AG04450 (cell line): ENCODE measurements at places on chromosomes 5 and 9.

GRCh38 chr5:31059889-31060288 is 133.6 kb upstream of the CDH6 start:
- no peak for DNase-seq

GRCh38 chr5:81757404-81757803 is 6.5 kb upstream of the SSBP2 start:
- no peak for DNase-seq

- DNase-seq, result no peak
Measured at GRCh38 chr5:177369645-177370440, 12.1 kb downstream of the RGS14 start.

DNA sequence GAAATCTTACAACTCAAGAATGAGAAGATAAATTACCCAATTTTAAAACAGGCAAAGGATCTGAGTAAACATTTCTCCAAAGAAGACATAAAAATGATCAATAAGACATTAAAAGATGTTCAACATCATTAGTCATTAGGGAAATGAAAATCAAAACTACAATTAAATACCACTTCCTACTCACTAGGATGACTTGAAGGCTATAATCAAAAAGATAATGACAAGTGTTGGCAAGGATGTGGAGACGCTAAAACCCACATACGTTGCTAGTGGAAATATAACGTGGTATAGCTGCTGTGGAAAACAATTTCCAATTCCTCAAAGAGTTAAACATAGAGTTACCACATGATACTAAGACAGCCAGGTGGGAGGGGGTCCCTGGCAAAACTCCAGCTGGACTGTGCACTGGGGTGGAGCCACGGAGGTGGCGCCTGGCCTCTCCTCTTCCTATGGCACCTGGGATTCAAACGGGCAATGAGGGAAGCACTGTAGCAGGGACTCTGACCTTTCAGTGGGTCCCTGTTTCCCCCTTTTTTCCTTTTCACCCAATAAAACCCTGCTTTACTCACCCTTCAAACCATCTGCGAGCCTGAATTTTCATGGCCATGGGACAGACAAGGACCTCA is 5.9 kb downstream of the ARSB start:
- DNase-seq, result no peak

- DNase-seq, result no peak
Measured at GRCh38 chr5:143886096-143886495, 74.1 kb downstream of the HMHB1 start.

DNA sequence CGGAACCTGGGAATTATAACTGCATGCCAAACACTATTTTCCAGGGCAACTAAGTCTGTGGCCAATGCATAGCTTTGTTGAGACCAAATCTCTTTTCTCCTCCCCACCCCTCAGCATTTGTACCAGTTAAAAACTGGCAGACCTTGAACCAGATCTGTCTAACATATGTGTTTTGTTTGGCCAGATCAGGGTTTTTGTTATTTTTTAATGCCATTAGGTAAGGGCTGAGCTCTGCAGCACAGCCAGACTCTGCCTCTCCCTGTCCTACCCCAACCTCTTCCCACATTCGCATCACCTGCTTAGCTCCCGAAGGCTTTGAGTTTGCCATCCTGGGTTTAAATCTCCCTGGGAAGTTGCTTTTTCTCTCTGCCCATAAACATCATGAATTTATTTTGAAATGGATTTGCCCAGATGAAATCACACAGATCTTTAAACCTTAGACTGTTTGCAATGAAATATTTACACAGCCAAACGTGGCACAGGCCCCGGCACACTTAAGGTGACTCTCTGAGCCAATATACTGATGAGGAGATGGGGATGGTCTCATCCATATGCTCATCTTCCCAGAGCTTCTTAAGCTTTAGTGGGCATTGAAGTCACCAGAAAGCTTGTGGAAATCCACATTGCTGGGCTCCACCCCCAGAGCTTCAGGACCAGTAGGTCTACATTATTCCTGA is 54.0 kb upstream of the ALDH1B1 start:
- no peak for DNase-seq

DNA sequence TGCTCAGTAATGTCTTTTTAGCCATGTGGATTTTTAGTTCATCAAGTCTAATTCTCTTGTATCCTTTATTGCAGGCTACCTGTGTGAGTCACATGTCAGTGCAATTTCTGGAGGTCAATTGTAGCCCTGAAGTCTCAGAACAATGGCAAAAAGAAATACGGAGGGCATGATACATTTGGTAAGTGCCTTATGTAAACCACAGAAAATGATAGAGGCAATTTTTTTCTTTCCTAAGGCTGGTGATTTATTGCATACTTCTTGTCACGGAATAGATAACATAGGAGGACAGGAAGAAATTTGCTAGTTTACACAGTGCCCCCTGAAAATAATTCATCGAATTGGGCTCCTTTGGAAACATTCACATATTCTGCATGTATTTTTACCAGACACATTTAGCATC is 235.9 kb downstream of the DMRTA1 start:
- no peak for DNase-seq

GRCh38 chr5:171755354-171755821 is 30.2 kb upstream of the SMIM23 start:
- DNase-seq, result no peak

GRCh38 chr5:139633295-139634027 is 14.7 kb upstream of the CXXC5 start:
- DNase-seq, result no peak

GRCh38 chr5:24788829-24789514 is 144.2 kb upstream of the CDH10 start:
- DNase-seq, result no peak

DNA sequence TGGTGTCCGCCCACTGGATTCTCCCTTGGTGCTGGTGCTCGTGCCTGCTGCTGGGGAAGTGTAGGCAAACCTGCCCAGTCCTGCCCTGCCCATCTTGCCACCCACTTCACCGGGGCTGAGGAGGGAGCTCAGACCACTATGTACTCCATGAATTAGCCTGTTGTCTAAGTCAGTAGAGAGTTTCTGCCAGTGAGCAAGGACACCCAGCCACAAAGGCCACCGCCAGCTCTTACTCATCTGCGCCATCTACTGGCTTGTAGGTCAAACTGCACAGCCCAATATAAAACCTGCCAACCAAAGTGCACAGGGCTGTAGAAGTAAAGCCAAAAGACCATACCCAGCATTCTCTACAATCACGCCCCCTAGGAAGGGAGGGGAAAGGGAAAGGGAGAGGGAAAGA is 102.3 kb downstream of the GLIS3 start:
- no peak for DNase-seq

DNA sequence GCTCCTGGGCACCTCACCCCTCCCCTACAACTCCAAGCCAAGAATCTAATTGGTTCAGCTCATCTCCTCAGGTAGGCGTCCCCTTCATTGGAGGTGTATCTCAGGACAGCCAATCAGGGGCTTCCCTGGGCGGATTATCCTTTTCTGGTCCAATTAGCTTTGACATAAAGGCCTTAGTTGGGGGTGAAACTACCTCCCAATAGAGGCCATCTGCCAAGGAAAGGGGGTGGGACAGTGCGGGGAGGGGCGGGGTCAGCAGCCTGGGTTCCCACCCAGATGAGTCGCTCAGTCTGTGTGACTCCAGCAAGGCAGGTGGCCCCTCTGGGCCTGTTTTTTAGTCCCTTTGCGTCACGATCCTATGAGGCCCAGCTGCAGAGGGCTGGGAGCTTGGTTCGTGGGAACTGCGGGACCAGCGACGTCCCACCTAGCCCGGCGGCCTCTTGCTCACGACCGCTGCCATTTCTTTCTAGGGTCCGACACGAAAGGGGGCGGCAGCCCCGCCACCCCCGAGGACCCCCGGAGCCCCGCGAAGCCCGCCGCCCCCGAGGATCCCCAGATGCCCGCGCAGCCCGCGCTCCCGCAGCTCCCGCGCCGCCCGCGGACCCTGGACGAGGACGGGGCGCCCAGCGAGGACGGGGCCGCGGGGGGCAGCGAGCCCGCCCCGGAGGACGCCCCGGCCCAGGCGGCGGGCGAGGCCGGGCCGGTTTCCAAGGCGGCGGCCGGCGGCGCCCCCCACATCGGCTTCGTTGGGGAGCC is 8.9 kb downstream of the PRRT1B start:
- no peak for DNase-seq

DNA sequence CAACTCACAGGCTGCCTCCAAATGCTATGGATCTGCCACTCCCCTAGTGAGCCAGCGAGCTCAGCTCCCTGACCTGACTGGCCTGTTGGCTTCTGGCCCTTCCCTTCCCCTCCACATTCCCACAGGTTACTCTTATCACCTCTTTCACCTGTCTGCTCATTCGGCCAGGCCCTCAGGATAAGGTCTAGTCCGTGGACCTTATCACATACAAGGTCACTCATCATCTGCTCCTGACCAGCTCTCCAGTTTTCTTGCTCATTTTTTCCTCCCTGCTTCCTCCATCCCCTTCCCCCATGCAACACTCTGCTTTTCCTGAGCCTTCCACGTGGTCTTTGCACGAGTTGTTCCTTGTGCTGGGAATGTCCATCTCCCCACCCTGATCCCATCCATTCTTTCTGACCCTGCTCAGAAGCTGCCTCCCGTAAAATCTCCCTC is 25.9 kb upstream of the NDST1 start:
- DNase-seq, result no peak

- no peak for DNase-seq
Measured at GRCh38 chr9:91884153-91884552, 65.9 kb downstream of the ROR2 start.

GRCh38 chr5:39202597-39203274 is 16.6 kb downstream of the FYB1 start:
- no peak for DNase-seq

DNA sequence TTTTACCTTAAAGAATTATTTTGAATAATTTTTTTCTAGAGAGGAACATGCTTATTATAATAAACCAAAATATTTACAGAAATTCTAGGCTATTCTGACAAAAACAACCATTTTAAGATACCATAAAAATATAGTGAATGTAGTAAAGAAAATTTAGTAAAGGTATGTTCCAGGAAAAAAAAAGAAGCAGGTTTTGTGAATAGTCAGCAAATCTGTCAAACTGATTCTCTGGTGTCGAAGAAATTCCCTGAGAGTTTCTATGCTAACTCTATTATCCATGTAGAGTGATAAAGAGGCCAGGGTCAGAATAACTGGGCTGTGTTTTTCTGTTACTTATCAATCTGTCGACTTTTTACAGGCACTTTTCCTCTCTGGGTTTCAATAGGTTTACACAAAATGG is 459.2 kb downstream of the KIF4B start:
- DNase-seq, result no peak

DNA sequence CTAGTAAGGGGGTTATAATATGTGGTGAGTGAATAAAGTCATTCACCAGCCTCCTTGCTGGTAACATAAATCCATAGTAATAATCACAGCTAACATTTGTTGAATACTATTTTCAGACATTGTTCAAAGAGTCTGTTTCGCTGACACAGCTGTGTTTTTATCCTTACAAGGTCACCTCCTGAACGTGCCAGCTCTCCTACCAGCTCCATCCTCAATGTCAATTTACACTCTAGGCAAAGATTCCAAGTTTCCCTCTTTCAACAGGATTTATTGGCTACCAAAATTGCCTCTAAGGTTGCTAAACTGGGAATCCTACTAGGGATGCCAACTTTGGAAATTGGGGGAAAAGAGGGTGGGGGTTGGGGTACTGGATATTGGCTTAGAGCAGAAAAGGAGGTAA is 30.7 kb upstream of the SMC5 start:
- no peak for DNase-seq

GRCh38 chr5:158965334-158965733 is 134.4 kb downstream of the EBF1 start:
- no peak for DNase-seq

DNA sequence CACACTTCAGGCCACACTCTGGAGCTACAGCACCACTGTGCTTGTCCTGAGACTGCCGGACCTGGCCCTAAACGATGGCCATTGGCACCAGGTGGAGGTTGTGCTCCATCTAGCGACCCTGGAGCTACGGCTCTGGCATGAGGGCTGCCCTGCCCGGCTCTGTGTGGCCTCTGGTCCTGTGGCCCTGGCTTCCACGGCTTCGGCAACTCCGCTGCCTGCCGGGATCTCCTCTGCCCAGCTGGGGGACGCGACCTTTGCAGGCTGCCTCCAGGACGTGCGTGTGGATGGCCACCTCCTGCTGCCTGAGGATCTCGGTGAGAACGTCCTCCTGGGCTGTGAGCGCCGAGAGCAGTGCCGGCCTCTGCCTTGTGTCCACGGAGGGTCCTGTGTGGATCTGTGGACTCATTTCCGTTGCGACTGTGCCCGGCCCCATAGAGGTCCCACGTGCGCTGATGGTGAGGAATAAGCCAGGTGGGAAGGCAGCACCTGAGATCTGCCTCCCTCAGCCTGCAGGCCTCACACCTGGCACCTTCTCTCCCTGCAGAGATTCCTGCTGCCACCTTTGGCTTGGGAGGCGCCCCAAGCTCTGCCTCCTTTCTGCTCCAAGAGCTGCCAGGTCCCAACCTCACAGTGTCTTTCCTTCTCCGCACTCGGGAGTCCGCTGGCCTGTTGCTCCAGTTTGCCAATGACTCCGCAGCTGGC is 14.7 kb downstream of the CRB2 start:
- no peak for DNase-seq

GRCh38 chr9:27247756-27248155 is 49.2 kb downstream of the EQTN start:
- DNase-seq, result peak; percentile 11

DNA sequence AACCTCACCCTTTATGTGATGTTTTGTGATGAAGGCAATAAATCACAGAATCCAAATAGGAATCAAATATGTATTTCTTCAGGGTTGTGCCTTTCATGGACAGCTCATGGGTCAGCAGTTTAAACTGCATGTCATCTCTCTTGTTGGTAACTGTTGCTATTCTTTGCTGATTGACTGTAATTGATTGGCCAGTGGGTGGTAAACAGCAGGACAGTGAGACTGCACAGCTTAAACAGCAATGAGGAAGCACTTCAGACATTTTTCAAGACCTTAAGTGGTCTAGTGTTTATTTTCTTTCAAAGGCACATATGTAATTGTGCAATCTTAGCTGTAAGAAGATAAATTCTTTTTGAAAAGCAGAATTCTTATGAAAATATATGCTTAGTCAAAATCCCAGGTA is 260.5 kb downstream of the COX7C start:
- DNase-seq, result no peak

DNA sequence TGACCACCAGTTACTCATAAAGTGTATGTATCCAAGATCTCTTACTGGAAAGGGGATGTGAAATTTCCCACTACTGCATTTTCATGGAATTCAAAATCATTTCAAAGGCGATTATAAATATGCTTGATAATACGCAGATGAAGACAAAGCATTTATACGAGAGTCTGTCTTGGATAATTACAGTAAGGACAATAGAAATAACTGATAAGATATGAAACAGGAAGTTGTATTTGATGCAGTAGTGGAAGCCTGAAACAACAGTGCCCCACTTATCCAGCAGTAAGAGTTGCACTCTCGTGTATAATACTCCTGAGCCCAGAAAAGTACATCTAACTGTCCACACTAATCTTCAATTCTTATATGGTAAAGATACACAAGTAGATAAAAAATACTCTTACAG is 188.7 kb upstream of the POU5F2 start:
- DNase-seq, result no peak

GRCh38 chr9:103999375-104000062 is 94.6 kb upstream of the SMC2 start:
- DNase-seq, result no peak

GRCh38 chr9:20504930-20505329 is 117.4 kb downstream of the MLLT3 start:
- no peak for DNase-seq

GRCh38 chr9:135296735-135297455 is 182.7 kb upstream of the PPP1R26 start:
- no peak for DNase-seq
